Stimulated activated CD8-positive, alpha-beta memory T cell treated with anti-CD3 and anti-CD28 coated beads, Interleukin-4, amount 100 ng/mL, for 48 hours (primary cell): ENCODE measurements at places on chromosomes 16 and 17.

DNA sequence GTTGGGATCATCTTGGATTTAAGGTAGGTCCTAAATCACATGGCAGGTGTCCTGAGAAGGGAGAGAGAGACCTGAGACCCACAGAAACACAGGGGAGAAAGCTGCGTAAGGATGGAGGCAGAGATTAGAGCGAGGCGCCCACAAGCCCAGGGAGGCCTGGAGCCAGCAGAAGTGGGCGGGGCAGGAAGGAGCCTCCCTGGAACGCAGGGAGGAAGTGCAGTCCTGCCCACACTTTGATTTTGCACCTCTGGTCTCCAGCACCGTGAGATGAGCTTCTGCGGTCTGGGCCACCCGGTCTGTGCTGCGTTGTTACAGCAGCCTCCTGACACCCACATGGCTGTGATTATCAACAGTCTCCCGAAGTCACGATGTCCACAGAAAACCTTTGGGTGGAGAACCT is 6.4 kb downstream of the DNASE1L2 start:
- DNase-seq, result no peak

DNA sequence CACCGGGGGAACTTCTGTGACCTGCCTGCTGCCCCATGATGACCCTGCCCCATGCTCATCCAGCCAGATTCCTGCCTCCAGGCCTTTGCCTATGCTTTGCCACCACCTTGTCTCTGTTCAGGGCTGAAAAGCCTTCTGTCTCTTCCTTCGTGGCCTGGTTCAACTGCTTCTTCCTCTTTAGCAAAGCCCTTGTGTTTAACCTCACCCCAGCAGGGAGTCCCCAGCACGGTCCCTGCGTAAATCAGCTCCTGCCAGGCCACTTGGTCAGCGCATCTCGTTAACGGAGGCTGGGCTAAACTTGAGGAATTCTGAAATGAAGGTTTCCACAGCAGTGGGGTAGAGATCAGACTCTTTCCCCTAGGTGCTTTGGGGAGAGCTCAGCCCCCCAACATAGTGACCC is 16.1 kb upstream of the KCNJ12 start:
- DNase-seq, result no peak

DNA sequence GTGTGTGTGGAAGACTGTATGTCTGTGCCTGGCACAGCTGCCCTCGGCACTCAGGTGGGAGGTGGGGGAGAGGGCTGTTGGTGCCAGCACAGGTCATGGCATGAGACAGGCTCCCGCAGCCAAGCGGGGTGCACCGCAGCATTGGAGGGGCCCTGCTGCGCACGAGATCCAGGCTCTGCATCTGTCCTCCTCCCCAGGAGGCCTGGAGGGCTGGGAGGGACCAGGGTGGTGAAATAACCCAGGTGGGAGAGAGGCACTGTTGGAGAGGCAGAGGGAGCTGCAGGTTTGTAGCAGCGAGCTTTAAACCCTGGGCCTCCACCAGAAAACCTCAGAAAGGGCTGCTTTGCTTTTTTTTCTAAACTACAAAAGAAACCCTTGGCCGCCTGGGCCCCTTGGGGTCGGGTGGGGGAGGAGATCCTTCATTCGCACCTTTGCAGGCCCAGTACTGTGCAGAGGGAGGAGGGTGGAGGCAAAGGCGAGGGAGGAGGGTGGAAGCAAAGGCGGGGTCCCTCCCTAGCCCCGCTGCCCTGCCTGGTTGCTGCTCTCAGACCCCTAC is 241.7 kb downstream of the SEC14L1 start:
- peak; percentile 64 for DNase-seq

GRCh38 chr16:67154578-67155294 is 3.9 kb upstream of the B3GNT9 start:
- DNase-seq, result no peak

- DNase-seq, result no peak
Observed at GRCh38 chr17:70423562-70423961, 254.2 kb downstream of the KCNJ2 start.

DNA sequence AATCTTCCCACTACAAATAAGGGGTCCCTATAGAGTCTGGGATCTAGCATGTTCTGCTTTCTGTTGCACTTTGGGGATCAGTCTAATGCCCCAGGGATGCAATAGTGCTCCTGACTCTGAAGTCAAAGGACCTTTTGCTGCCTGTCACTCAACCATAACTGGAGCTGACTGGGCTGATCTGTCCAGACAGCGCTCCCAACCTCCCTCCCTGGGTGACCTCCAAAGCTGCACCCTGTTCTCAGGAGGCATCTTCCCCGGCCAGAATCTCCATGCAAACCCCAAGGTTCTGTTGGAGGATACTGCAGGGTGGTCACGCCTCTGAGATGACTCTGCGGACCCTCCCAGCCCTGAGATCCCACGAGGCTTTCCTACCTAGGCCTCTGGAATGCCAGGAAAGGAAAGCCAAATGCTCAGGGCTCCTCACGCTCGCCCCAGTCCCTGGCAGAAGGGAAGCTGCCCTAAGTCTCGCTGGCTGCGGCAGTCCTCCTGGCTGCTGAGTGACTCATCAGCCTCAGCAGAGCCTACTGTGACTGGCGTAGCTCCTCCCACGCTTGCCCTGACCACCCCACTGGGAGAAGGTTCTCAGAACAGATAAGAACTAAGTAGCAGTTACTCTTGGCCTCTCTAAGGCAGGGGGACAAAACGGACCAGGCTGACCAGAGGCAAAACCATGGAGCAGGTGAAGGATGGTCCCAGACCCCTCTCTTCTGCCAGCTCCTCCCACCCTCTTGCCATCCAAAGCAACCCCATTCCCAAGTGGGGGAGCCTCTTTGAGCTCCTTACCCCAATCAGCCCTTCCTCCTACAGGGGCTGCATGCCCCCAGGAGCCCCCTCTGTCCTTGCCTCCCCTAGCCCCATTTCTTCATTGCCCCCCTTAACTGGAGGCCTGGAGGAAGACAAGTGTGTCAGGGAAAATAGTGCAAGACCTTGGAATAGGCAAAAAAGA is 124.1 kb upstream of the TNRC6C start:
- peak; percentile 84 for DNase-seq

DNA sequence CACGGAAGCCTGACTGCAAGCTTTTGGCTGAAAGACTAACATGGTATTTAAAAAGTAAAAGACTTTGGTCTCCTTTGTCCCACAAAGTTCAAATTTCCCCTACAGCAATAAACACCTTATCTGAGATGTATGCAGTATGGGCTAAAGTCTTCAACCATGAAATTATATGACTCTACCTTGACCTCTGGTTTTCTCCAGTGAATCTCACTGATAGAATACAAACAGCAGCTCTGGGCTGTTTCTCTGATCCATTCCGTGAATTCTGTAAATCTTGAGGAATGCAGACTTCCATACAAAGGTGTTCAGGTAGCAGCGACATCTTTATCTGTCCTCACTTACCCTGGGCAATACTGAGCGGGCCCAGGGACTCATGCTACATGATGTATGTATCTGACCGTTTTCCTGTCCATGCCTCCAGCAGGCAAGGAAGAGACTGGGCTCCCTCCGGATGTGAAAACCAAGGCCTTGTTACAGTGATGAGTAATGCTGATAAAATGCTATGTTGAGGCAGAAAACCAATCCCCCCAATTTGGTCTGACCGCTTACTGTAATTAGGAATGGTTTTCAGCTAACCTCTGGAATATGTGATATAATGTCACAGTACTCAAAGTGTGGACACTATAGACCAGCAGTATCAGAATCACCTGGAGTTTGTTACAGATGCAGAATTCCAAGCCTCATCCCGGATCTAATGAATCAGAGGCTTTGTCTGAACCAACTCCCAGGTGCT is 589.8 kb downstream of the HS3ST4 start:
- no peak for DNase-seq

- DNase-seq, result peak; percentile 27
Observed at GRCh38 chr17:29388937-29389336, 1.2 kb upstream of the TAOK1 start.

DNA sequence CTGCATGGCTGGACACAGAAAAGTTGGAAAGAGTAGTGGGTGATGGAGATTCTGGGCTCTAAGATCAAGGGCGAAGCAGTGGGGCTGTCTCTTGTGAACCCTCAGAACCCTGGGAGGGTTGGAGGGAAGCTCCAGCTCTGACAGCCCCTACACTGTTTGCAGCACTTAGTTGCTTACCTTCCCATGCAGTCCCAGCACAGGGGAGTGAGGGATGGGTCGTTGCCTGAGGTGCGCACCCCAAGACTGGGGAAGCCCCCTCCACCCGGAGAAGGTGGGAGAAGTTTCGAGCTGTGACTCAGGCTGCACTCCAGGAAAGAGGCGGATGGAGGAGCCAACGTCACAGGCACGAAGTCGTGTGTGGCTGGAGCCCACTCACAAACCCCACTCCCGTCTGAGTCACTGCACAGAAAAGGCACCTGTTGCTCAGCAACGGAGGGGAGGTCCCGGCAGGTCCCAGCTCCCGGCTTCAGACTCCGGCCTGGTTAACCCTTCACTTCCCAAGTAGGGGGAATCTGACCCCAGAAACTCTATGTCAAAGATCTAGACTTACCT is 60.1 kb downstream of the AIPL1 start:
- peak; percentile 83 for DNase-seq

- no peak for DNase-seq
Observed at GRCh38 chr17:14923981-14924380, 341.1 kb downstream of the PMP22 start.
